ENCODE measurements at places on chromosomes 1 and 21. TPM values are rescaled to one million over a fixed set of nuclear protein-coding genes. Genes with fewer than 3 reads are reported as not detected.

Gene TGFB2
- 0.78 TPM for total RNA-seq

Gene CAMK2N1
- 19.0 TPM for total RNA-seq

Gene ADGRL4
- 37.3 TPM for total RNA-seq

Gene SHCBP1L
- not detected for total RNA-seq

Gene AURKAIP1
- 113 TPM for total RNA-seq

Gene PAFAH2
- 10.0 TPM for total RNA-seq

Gene DCST1
- total RNA-seq, result not detected

Gene TFAP2E
- 0.20 TPM for total RNA-seq

All from subcutaneous preadipocyte (primary cell).